T1000 (cell line): ENCODE measurements at places on chromosomes 1 and 21.

DNA sequence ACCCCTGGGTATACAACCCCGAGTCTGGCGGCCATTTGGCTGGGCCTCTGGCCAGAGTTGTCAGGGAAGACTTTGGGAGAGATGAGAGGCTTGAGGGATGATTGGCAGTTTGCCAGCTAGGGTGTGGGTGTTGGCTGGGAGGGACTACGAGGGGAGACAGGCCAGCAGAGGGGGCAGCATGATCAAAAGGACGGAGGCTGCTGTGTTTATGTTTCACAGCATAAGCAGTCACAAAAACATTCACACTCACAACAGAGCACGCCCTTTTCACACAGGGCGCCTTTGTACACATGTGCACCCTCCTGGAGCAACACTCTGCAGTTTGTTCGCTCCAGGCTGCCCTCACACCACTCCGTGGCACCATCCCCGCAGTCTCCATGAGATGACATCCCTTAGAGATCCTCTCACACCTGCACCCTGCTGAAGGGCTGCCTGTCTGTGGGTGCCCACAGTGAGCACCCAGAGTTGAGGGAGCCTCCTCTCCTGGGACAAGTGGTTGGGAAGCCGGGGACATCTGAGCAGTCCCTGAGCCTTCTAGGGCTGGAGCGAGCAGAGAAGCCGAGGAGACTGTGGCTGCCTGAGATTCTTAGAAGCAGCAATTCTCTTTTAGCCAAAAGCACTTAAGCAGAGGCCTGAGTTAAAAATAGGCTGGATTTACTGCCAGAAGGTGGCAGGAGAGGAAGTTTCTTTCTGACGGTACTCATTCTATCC lies 15.4 kb downstream of the EFNA3 start:
- no peak for DNase-seq

GRCh38 chr1:4530166-4530785 lies 124.1 kb upstream of the AJAP1 start:
- DNase-seq = no peak

DNA sequence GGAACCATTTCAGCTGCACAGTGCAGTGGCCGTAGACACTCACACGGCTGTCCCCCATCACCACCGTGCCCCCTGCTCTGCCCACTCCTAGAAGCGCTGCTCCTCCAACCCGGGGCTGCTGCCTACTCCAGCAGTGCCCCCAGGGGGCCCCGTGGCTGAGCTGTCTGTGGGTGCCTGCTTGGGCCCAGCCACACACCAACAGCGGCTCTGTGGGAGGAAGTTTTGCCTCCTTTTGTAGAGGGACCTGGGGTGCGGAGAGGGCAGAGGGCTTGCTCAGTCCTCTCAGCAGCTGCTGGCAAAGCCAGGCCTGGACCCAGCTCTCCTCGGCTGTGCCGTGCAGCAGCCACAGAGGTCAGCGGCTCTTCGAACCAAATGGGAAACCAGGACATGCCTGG lies 11.4 kb upstream of the LRRC3 start:
- no peak for DNase-seq

GRCh38 chr1:208597571-208597970 lies 353.4 kb upstream of the PLXNA2 start:
- no peak for DNase-seq

DNA sequence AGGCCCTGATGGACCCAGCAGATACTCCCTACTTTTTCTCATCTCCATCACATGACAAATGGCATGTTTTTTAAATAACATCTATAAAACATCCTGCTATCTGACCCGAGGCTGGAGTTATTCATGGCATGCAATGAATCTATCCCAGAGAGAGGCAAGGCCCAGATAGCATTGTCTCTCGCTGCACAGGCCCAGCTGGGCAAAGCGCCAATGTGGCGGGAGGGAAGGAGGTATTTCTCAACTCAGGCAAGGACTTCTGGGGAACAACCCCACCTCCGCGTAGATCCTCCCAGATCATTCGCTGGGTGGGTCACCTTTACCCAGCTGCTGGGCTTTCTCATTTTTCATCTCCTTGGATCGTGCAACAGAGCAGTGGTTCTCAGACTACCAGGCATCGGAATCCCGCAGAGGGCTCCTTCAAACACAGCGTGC lies 59.8 kb downstream of the ERG start:
- peak; percentile 69 for DNase-seq

DNA sequence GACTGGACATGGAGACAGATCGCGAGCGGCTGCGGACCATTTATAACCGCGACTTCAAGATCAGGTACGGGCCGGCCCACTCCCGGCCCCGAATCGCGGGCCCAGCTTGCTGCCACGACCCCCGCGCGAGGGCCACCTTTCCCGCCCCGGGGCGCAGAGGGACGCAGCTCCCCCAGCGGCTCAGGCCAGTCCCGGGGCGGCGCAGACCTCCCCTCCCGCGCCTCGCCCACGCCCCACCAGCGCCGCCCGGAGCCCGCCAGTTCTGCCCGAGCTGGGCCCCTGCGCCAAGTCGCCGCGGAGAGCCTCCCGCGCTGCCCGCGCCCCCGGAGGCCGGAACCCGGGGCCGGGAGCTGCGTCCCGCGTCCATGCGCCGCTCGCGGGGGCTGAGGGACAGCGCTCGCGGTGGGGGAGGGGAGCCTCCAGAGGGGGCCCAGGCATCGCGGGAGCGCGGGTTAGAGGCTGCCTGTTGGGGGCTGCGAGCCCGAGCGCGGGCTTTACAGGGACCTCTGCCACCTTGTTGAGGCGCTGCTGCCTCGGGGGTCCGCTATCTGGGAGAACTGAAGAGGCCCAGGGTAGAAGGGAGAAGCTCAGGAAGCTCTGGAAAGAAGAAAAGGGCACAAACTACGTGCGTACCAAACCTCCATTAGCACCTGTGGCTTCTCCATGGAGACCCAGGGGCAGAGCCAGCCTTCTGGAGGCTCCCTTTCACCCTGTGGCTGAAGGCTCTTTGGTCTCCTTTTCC lies 698 bp downstream of the MOV10 start:
- DNase-seq = peak; percentile 48

DNA sequence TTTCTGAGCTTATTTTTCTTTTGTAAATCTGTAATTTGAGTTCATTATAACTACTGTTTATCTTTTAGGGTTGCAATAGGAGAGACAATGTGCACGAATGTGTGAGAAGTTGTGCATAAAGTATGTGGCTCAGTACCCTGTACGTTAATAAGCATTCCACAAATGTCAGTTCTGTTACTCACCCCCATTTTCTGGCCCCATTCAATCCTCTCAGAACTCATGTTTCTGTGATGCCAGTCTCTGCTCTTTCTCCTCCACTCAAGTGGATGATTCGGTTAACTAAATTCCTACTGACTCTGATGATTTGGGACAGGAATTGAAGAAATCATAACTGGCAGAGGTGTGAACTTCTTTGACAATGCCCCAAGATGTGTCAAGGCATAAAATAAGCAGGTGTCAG lies 10.2 kb upstream of the DMRTB1 start:
- no peak for DNase-seq

- no peak for DNase-seq
Measured at GRCh38 chr1:18299441-18300338, 181.0 kb upstream of the KLHDC7A start.

- no peak for DNase-seq
Measured at GRCh38 chr1:214330222-214330621, 49.3 kb downstream of the SMYD2 start.

- DNase-seq = no peak
Measured at GRCh38 chr21:43287111-43287760, 118.4 kb downstream of the CRYAA start.

DNA sequence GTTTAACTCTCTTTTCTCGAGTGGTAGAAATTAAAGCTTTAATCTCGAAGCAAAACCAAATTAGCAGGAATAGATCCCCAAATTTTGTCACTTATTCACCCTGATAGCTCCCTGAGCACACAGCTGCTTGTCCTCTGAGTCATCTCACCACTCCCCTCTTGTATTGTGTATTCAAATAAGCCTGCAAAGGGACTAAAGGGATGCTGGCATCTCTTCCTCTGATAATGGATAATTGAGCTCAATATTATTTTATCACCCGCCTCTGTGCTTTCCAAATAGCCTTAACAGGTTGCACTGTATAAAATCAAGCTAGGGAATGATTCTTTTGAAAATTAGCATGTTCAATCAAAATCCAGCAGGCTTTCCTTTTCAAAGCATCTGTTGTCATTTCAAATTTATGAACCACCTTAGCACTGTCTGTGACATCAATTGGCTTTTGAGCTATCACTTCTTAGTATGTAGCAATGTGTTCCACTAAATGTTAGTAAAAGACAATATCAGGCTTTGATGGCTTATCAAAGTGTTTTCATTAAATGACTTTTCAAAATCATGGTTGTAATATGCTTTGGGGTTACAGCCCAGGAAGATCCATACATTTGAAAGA lies 561.6 kb downstream of the PLA2G4A start:
- no peak for DNase-seq

- no peak for DNase-seq
Measured at GRCh38 chr21:32604464-32604863, 7.7 kb downstream of the CFAP298 start.

DNA sequence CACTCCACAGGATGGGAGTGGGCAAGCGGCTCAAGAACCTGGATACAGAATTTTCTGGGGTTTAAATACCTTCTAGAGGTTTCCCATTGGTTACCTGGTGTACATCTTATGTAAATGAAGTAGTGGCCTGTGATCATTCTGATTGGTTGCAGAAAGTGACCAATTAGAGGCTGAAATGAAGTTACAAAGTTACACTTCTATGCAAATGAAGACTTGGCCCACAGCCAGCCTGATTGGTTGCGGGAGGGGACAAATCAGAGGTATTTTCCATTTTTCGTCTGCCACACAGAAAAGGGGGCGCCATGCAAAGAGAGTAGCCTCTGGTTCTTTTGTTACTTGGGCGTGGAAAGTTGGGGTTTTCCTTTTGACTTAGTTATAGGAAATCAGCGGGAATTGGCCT lies 8.9 kb downstream of the KCNAB2 start:
- no peak for DNase-seq

DNA sequence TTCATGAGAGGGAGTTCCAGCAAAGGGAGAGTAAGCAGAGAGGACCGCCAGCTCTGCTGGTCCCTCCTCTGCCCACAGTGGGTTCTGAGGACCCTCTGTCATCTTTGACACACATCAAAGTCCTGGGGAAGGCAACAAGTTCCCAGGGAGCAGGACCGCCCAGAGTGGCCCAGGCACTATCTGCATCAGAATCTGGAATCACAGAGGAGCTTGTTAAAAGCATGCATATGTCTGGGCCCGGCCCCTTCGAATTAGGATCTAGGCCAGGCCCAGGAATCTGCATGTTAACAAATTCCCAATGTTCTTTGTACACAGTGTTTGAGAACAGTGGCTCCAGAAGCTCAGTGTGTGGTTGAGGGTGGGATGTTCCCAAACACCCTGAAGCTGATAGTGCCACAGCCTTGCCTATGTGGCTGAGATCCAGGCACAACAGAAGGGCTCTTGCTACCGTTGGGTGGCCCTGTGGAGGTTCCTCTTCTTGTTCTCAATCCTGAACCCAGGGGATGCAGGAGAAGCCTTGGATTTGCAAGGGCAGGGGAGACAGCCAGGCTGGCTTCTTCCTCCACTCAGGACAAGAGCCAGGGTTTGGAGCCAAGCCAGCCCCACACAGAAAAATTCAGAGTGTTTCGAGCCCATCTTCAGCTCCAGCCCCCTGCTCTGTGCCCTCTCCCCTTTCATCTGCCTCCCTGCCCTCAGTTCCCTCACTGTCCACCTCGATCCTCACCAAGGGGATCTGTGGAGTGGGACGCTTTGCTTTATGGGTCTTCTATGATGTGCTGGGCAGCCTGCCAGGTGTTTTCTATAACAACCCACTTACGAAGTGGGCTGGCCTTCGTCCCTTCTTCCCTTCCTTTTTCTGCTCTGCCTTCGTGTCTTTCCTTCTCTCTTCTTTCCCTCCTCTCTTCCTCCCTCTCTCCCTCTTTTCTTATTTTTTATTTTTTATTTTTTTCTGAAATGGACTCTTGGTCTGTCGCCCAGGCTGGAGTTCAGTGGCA lies 129.0 kb upstream of the TMPRSS2 start:
- DNase-seq = no peak

DNA sequence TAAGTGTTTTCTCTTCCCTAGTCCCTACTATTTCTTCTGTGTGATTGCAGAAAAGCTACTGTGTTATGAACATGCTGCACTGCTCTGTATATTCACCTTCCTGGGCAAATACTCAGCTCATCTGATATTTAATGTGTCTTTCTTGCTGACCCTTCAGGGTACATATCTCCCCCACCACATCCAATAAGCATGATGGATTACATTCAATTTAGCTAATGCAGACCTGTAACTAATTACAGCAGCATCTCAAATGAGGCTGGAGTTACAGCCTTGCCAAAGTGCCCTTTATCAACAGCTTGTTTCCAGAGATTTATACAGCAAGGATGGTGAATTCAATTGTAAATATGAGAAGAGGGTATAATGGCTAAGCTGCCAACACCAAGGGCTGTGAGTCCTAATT lies 144.0 kb downstream of the KCNH1 start:
- DNase-seq = no peak

- no peak for DNase-seq
Measured at GRCh38 chr1:80846966-80847365, 953.8 kb upstream of the ADGRL2 start.

DNA sequence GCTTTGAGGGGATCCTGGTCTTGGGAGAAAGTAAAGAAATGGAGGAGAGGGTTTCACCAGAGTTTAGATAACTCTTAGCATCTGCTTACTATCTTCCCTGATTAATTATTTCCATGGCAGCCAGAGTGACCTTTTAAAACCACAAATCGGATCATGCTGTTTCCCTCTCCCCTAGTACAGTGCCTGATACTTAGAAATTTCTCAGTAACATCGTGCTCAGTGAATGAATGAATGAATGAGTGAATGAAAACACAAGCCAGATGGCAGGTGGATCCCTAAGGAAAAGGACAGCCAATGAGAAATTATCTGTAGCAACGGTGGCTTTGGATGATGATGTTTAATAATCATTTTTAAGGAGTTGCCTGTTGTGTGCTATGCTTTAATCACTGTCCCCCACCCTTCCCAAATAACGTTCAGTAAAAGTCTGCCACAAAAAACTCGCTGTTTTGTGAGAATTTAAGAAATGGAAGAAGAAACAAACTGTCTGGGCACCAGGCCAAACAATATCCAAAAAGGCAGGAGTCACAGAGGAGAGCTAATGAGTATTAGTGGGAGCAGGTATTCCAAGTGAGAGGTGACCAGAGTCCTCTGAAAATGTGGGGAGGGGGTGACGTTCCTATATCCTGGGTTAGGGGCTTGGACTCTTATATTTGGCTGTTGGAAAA lies 737 bp upstream of the SMAP2 start:
- no peak for DNase-seq

- DNase-seq = no peak
Measured at GRCh38 chr1:229116114-229116513, 154.8 kb upstream of the RAB4A start.
